Iris pigment epithelial cell (primary cell): ENCODE measurements at places on chromosomes 2 and 18.
A peak's percentile ranks its signal among the peaks of the same experiment; 100 is the strongest.

GRCh38 chr2:172162739-172163336, 60.1 kb upstream of the DLX2 start:
- DNase-seq: no peak

GRCh38 chr2:132873738-132874137, 203.7 kb upstream of the LYPD1 start:
- DNase-seq: no peak

- no peak for DNase-seq
These were observed 38.4 kb downstream of the LYPD6B start for GRCh38 chr2:149076863-149077412.

GRCh38 chr2:187943772-187944369, 347.8 kb upstream of the GULP1 start:
- DNase-seq: no peak

- DNase-seq: peak; percentile 99
These were observed 136.1 kb upstream of the PID1 start for GRCh38 chr2:229407170-229407569.

- no peak for DNase-seq
These were observed 36.5 kb upstream of the MGAT5 start for GRCh38 chr2:134217351-134217750.

DNA sequence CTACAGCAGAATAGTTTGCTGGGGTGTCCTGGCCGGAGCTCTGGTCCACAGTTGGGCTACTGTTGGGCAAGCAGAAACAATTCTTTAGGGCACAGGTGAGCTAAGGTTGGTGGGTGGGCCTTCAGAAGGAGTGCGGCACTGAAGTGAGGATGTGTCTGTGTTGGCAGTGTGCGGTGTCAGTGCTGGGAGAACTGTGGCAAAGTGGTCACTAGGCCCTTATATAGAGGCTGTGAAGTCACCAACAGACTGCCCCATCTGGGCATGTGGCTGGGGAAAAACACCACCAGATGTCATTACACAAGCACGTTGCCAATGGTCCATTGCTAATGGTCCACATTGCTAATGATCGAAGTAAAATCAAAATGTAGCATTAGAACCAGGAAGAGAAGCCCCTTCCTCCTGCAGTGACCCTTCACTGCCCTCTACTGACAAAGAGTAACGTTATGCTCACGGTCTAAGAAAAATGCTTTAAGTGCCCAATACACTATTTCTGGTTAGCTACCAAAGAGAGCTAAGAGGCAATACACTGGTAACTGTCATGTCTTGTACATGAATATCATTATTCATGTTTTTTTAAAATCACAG, 21.3 kb downstream of the SCN1A start:
- DNase-seq: peak; percentile 56

DNA sequence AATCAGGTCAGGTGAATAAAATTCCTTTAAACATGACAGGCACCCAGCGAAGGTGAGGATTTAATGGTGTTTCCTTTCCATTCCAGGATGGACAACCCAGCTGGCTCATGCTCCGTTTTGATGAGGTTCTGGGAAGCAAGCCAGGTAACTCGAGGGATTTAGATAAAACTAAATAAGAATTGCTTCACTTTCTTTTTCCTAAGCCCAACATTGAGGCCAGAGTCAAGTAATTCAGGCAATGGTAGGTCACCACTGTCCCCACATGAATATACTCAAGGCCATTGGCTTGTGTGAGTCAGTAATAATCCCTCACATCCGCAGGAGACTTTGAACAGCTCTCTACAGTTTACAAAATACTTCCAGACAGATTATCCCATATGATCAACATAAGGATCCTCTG, 16.2 kb upstream of the LRATD1 start:
- peak; percentile 44 for DNase-seq

GRCh38 chr2:112829101-112829960, 7.2 kb downstream of the IL1B start:
- DNase-seq: no peak

- DNase-seq: peak; percentile 76
These were observed 8.4 kb upstream of the MGAT5 start for GRCh38 chr2:134245340-134245984.

- DNase-seq: no peak
These were observed 180.4 kb upstream of the MC4R start for GRCh38 chr18:60552948-60553347.

- DNase-seq: no peak
These were observed 171.6 kb downstream of the DDX1 start for GRCh38 chr2:15763106-15763821.

DNA sequence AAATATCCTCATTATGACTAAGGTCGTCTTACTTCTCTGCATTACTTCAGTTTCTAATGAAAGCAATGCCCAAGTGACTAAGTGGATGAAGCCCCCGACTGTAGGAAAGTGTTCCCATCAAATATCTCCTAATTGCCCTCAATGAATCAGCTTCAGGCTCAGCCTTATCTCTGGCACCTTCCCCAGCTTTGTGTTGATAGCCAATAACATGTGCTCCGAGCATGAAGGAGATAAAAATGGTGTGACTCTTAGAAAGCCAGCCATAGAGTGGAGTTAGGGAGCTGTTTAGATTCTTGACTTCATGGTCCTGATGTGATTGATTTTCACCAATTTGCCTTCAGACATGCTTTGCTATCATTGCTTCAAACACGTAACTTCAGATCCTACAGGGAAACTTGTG, 339.2 kb upstream of the NRP2 start:
- DNase-seq: no peak

DNA sequence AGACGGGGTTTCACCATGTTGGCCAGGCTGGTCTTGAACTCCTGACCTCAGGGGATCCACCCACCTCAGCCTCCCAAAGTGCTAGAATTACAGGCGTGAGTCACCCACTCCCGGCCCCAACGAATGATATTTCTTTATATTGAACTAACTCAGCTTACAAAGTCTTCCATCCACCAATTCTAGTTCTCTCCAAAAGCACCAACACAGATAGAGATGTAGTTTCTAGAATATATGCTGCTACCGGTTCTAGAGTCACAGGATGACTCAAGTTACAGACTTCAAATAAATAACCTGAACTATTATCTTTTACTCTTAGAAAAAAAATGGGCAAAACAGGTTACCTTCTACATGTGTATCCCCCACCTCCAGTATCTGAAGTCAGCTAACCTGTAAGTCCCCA, 9.2 kb downstream of the ACAA2 start:
- no peak for DNase-seq

GRCh38 chr2:151756820-151757219, 22.5 kb upstream of the NEB start:
- DNase-seq: no peak

DNA sequence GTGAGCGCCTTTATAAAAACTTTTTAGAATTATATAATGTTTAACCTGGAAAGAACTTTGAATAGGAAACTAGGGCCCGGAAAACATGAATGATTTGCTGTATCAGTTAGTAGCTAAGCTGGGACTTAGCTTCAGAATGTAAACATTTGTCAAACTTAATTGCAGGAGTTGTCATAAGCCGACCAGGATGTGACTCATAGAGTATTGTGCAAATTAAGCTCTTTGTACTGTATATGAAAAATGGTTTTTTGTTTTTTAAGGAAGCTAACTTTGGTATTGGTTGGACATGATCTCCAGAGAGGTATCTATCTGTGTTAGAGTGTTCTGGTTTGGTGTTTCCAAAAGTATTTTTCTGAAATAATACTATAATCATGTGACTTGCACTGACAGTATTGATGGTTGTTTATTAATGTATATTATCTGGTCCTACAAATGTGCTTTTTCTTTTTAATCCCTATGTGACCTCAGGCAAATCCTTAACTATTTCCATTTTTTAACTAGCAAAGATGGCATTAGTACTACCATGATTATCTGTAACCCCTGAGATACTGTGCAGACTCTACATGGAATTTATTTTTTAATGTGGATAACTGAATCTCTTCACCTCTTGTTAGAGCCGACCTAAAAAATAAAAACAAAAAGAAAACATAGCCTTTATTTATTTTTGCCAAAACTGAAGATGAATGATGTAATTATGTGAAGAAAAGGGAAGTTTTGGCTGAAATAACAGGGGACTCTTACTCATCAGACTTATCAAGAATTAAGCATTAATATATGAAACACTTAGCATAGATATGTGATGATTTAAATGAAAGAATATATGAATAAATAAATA, 11.7 kb downstream of the YIPF4 start:
- peak; percentile 92 for DNase-seq

DNA sequence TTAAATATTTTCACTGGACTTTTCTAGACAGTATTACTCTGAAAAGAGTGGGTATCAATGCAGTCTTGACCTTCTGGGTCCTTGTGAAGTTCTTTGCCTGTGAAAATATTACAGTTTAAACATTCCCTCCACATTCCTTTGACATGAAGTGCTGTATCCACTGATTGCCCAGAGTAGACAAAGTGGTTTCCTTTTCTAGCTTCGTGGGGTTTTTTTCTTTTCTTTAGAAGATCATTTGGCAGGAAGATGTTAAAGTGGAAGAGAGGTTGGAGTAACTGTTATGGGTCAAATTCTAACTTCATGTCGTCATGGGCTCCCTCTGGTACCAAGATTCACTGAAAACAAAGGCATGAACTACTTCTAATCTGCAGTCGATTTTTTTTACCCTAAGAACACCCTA, 496.9 kb downstream of the EPHA4 start:
- peak; percentile 63 for DNase-seq

DNA sequence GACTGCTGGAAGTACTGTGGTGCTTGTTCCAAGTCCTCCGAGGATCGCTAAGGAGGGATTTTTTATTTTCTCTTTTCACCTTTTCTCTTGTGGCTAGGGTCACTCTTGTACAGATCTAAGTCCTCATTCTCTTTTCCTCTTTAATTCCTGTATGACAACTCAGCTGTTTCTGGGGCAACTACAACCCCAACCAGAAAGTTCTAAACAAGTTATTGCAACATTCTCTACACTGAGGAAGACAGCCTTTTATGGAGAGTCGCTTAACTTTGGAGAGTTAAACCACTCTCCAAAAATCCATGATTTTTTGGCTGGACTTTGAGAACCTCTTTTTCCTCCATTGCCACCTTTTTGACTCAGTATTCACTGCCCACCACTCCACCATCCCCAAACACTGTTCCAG, 74.0 kb upstream of the SESTD1 start:
- peak; percentile 70 for DNase-seq

GRCh38 chr18:7980136-7980535, 413.0 kb downstream of the PTPRM start:
- no peak for DNase-seq

- peak; percentile 78 for DNase-seq
These were observed 472.0 kb upstream of the ETAA1 start for GRCh38 chr2:66925128-66925527.

- peak; percentile 85 for DNase-seq
These were observed 15.2 kb upstream of the DNPEP start for GRCh38 chr2:219402665-219403515.

- peak; percentile 68 for DNase-seq
These were observed 8.6 kb upstream of the ACYP2 start for GRCh38 chr2:54106631-54107454.
